ENCODE measurements at places on chromosomes 5 and 9.
A peak's percentile ranks its signal among the peaks of the same experiment; 100 is the strongest.

GRCh38 chr9:10254338-10254737 lies 358.5 kb downstream of the PTPRD start:
- DNase-seq = no peak

DNA sequence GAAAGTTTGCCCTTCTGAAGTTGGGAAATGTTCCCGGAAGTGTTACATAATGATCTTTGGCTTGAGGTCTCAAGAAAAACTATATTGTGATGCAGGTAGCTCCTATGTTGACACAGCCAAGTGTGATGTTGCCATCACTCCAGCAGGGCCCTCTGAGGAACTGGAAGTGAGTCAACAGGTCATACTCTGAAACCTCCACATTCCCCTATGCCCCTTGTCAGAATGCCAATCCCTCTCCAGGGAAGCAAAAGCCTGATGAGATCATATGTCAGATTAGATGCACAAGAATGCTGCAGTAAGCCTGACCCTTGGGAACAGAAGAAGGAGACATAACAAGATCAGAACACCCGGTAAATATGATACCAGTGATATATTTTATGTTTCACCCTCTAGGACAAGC lies 66.8 kb upstream of the ITGA2 start:
- no peak for DNase-seq

- DNase-seq = peak; percentile 50
Measured at GRCh38 chr5:157354800-157355199, 88.9 kb downstream of the CYFIP2 start.

- no peak for DNase-seq
Measured at GRCh38 chr5:135255461-135256178, 143.4 kb downstream of the MACROH2A1 start.

- DNase-seq = no peak
Measured at GRCh38 chr9:88383176-88383575, 5.1 kb upstream of the SPIN1 start.

All from Karpas-422 (cell line).